CD4-positive, alpha-beta T cell treated with Interleukin-6 for 4 hours (primary cell): ENCODE measurements at places on chromosomes 3 and 15.

GRCh38 chr15:85700767-85701166 lies 94.0 kb downstream of the KLHL25 start:
- DNase-seq, result no peak

DNA sequence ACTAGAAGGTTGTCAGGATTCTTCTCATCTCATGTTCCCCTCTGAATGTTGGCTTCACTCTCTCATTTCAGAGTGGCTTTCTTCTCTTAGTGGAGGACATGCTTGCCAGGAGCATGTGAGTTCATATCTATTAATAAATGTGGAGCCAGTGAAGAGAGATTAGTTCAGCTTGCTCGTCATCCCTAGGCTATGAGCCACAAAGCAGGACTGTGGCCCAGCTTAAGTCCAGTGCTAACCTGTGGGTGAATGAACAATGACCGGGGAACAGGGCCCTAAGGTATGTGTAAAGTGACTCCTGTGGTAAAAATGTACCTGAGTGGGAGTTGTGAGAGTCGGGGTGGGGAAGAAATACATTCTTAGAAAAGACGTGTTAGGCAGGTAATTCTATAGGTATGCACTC lies 96.9 kb upstream of the TBL1XR1 start:
- DNase-seq, result no peak

DNA sequence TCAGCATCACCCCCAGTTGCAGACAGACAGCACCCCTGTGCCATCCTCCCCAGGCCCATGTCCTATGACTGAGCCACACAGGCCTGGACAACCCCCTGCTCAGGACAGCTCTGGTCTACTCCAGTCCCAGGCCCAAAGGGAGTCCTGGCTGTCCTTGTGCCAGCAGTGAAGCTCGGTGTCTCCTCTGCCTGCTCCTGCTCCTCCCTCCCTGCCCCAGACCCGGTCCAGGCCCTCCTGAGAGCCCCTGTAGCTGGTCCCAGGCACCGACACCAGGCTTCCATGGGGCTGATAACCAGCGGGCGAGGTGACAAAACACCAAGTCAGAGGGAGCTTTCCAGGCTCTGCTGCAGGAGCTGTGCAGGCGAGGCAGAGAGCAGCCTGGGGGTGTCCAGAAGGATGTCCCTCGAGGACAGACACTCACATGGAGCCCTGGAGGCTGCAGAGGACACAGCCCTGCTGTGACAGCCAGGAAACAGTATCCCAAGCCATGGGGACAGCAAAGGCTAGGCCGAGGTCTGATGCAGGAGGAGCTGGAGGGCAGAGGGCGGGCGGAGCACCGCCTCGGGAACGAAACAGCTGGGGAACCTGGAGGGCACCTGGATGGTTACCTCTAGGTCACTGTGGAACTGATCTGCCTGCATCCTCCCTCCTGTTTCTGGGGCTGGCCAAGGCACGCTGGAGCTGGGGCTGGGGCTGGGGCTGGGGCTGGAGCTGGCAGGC lies 103.8 kb upstream of the PRR20G start:
- DNase-seq, result no peak

DNA sequence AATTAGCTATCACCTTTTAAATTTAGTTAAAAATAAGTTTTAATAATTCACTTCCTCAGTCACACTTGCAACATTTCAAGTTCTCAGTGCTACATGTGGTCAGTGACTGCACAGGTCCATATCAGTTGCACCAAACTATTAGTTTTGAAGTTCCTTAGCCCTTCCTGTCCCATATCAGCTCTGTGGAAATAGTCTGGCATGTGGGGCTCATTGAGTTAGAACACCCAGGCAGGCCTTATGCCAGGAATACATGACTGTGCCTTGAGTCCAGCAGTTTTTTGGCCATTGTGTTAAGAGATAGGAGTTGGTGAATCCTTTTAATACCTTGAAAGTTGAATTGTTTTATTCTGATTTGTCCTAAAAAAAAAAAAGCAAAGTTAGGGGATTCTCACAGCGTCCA lies 153.7 kb upstream of the BFSP2 start:
- no peak for DNase-seq

DNA sequence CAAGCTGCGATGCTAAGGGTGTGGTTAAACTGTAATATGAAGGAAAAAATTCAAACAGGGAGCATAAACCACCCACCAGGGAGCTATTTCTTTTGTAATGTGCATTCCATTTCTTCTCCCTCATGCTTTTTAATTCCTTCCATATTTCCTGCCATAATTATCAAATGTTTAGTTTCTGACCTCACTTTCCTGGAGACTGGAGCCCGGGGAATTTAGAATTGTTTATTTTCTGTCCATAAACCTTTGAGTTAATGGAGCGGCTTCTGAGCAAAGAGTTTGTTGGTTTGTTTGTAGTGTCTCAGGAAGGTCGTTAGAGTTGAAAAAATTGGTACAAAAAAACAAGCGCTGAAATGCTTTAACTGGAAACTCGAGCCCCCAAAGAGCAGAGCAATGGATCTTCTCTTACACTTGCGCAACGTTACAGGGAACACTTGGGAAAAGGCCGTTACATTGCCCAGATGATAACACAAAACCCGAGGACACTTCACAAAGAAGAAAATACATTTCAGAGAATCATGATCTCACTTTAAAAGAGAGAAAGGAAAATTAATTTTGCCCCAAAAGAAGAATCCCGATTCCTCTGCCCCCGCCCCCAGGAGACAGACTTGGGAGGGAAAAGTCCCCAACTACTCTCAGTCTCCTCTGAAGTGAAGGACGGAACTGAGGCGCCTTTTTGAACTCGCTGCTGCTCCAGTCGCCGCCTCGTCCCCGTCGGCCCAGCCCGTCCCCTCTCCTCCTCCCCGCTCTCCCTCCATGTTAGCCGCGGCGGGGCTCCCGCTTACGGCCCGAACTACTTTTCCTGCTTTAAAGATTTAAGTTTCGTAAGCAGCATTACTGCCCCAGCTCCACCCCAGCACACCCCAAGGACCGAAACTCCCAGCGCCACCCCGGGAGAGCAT lies 842 bp downstream of the FSTL1 start:
- no peak for DNase-seq

- no peak for DNase-seq
These were observed 347.8 kb upstream of the LMCD1 start for GRCh38 chr3:8153800-8154199.

- DNase-seq, result no peak
These were observed 37.2 kb downstream of the SLC6A6 start for GRCh38 chr3:14439501-14440167.

GRCh38 chr15:31367730-31368344 lies 41.2 kb downstream of the KLF13 start:
- peak; percentile 43 for DNase-seq

- no peak for DNase-seq
These were observed 26.2 kb upstream of the ANP32A start for GRCh38 chr15:68846851-68847439.

- DNase-seq, result no peak
These were observed 150.1 kb upstream of the CCDC54 start for GRCh38 chr3:107227091-107227490.

- no peak for DNase-seq
These were observed 662.9 kb upstream of the TBL1XR1 start for GRCh38 chr3:177860184-177860583.

DNA sequence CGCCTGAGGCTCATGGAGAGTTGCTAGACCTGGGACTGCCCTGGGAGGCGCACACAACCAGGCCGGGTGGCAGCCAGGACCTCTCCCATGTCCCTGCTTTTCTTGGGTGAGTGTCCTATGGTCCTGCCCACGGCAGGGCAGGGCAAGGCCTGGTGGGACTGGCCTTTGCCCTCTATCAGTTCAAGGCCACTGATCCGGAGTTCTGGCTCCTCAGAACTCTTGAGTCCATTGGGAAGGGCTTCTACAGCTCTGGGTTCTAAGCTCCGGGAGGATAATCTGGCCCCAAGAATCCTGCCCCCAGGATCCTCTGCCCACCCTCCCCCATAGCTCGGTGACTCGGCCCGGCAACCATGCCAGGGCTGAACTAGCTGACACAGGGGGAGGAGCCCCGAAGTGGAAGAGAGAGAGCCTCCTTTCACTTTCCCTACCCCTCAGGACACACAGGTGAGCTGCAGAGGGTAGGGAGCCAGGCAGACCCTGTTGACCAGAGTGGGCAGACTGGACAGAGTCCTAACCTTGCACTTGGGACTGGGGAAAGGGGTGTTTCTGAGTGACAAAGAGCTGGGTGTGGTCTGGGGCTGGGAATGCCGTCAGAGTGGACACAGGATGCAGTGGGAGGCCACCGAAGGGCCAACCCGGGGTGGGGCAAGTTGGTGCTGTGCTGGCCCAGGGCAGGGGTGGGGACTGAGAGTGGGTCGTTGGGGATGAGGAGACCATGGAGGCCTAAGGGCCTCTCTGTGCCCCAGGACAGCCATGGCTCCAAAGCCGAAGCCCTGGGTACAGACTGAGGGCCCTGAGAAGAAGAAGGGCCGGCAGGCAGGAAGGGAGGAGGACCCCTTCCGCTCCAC lies 664 bp downstream of the PARP3 start:
- DNase-seq, result peak; percentile 70

DNA sequence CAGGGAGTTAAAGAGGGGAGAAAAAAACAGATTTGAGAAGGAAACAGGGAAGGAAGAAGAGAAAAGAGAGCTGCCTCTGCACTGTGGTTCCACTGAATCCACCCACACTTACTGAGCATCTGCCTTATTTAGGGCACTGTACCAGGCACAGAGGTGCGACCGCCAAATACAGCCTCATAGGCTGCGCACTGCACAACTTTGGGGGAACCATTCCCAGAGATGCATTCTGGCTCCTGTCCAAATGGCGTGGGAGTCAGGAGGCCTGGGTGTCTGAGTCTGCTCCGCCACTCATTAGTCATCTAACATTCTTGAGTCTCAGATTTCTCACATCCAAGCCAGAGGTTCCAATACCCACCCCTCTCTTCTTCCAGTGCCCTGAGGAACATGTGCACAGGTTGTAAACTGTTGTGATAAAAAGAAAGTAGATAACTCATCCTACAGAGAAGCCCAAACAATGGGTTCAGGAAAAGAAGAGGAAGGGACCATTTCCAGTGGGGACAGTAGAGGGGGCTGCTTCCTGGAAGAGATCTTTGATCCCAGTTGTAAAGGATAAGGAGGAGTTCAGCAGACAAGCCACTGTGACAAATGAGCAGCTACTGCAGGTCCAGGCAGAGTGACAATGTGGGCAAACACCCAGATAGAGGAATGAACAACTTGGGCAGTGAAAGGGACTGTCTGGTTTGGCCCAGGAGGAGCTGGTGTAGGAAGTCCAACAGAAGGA lies 254.6 kb downstream of the UACA start:
- peak; percentile 27 for DNase-seq

GRCh38 chr15:81341351-81341750 lies 17.4 kb upstream of the STARD5 start:
- no peak for DNase-seq

DNA sequence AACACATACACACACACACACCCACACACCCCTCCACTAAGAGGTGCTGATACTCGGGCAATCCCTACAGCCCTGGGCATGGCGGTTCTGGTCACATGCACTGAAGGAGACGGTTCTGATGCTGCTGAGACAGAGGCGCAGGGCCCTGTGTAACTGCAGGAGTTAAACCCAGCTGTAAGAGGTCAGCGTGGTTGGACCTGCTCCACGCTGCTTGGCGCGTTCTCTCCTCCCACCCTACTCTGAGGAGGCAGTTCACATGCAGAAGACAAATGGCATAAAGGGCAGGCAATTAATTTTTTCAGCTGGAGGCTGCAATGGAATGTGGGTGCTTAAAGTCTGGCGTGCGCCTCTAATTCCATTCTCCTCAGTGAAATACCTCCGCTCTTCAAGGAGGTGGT lies 35.2 kb downstream of the GRK7 start:
- no peak for DNase-seq

DNA sequence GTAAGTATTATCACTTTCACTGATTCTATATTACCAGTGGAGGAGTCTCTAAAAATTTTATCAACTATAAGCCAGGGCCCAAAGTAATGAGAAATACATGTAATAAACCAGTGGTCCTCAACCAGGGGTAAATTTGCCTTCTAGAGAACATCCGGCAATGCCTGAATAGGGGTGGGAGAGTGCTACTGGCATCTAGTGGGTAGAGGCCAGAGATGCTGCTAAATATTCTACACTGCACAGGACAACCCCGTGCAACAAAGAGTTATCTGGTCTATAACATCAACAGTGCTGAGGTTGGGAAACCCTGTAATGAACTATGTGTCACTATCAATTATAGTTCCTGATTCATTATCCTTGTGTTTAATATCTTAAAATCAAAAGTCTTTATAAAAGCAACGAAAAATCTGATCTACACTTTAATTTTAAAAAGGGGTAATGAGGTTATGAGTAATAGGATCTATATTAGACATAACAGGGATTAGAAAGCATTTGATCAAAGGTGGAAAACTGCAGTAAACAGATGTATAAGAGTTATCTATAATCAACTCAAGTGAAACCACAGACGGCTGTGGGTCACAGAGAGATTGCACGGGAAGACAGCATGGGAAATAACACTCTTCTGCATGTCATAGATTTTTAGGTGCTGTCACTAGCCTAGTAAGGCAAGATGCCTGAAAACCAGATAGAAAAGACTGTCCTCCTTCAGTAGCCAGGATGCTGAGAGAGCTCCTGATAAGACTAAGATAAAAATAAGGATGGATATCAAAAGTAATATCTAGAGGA lies 2.0 kb downstream of the LYSMD2 start:
- peak; percentile 64 for DNase-seq

DNA sequence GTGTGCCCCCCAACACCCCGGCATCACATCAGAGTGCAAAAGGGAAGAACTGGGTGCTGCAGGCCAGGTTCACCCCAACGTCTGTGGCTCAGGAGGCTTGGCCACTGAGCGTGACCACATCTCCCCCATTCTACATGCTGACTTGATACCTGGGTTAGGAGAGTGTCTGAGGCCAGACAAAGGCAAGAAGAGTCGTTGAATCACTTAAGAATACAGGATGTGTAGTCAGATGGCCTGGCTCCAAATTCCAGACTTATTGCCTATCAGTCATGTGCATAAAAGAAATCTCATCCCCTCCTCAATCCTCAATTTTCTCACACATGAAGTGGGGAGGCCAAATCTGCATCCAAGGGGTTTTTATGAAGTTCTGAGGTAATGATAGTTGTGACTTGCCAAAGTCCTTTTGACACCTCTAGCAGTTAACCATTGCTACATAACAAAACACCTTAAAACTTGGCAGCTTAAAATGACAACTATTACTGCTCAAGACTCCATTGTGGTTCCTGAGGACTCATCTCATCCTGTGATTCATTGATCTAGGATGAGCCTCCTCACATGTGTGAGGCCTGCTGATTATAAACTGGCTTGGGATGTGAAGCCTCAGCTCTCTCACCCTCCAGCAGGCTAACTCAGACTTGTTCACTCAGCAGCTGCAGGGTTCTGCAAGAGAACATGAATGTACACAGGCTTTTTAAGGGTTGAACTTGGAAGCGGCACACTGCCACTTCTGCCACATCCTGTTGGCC lies 138.8 kb upstream of the TLE3 start:
- no peak for DNase-seq
